ENCODE measurements at places on chromosomes 7 and 10.

DNA sequence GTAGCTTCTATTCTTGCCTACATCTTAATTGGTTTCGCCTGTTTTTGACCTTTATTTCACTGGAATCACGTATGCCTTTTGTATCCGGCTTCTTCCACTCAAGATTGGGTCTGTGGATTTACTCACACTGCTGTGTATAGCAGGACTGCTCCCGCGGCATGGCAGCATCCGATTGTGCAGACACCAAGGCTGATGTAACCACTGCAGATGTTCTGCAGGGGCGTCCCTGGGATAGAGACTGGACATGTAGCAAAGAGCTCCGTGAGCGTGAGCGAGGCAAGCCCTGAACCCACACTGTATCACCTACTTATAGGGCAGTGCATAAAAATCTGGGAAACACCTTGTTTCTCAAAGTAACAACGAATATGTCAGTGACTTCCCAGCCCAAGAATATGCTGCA is 11.4 kb upstream of the IDI2 start:
- DNase-seq: no peak

GRCh38 chr7:45698303-45699014 is 124.3 kb downstream of the ADCY1 start:
- DNase-seq: no peak

DNA sequence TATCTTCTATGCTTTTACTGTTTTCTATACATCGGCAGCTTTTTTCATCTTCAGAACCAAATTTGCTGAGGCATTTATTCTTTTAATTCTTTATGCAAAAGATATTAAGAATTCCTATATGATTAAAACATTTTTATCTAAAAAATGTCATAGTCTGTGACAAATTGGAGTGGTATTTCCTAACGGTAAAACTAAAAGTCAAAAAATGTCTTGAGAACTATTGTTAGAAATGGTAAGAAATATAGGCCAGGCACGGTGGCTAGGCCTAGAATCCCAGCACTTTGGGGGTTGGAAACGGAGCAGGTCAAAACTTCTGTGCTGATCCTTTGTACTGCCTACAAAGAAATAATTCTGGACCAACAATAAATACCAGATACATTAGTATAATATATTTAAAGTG is 57.7 kb upstream of the PRR15 start:
- DNase-seq: no peak

- DNase-seq: no peak
Measured at GRCh38 chr10:31648966-31649365, 279.7 kb downstream of the ARHGAP12 start.

DNA sequence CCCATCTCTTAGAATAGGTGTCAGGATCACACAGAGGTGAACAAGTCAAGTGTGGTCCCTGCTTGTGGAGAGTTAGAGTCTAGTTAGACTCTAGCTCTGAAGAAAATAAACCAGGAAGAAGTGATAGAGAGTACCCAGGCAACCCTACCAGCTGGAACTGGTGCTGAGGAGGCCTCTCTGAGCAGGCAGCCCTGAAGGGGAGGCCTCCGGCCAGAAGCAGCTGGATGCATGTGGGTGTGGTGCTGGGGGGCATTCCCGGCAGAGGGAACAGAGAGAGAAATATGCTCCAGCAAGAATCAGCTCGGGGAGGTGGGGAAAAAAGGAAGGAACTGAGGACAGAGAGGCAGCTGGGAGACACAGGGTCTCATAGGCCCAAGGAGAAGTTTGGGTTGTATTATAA is 68.6 kb downstream of the APBB1IP start:
- DNase-seq: no peak
